Stimulated activated naive CD8-positive, alpha-beta T cell treated with anti-CD3 and anti-CD28 coated beads, Interleukin-15, Interleukin-2, amounts not matched to agents 100 U/mL and 50 U/mL, for 24 hours (primary cell): ENCODE measurements at places on chromosomes 6 and 20.
A peak's percentile ranks its signal among the peaks of the same experiment; 100 is the strongest.

DNA sequence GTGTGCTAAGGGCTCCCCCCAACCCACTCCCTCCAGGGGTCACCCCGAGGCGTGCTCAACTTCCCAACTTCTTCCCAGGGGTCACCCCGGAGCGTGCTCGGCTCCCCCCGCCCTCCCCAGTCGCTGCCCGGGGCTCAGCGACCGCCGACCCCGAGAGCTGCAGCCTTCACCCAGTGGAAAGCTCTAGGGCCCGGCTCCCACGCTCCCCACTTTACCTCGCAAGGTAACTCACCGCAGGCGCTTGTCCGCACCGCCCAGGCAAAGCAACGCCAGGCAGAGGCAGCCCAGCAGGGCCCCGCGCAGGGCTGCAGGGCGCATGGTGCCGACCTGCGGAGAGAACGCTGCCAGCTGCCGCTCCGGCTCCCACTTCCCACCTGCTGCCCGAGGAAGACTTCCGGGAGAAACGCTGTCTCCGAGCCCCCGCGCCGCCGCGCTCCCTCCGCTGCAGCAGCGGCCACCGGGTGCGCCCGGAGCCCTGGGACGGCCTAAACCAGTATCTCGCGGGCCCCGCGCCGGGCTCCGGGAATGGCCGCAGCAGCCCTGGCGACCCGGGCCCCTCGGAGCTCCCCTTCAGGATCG, 396 bp downstream of the RNASET2 start:
- no peak for DNase-seq

- DNase-seq, result peak; percentile 87
These were observed 26.8 kb upstream of the RPP40 start for GRCh38 chr6:5030596-5031136.

DNA sequence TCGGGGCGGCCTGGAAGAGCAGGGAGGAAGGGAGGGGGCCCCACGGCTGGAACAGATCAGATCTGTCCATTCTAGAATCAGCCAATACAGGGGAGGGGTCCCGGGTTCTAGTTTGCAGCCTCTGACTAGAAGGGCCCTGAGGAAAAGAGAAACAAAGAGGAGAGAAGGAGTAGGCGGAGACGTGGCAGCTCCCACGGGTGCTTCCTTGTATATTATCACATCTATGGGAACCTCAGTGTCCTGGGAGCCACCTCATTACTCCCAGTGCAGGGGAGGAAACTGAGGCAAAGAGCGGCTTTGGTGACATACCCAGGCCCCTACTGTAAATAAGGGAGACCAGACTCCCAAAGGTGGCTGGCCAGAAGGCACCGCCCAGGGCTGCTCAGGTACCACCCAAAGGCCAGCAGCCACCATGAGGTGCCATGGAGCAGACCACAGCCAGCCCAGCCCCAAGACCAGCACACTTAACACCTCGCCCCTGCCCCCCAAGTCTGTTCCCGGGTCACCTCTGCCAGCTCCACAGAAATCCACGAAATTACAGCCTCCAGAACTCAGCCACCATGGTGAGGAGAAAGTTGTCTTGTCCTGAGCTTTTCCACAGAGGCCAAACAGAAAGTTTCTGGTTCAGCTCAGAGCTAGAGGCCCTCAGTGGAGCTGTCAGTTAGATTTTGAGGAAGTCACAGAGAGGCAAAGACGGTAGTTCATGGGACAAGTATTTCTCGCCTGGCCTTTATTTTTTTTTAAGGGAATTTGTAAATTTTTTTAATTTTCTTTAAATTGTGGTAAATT, 2.1 kb downstream of the ZC3H12D start:
- DNase-seq, result peak; percentile 46

DNA sequence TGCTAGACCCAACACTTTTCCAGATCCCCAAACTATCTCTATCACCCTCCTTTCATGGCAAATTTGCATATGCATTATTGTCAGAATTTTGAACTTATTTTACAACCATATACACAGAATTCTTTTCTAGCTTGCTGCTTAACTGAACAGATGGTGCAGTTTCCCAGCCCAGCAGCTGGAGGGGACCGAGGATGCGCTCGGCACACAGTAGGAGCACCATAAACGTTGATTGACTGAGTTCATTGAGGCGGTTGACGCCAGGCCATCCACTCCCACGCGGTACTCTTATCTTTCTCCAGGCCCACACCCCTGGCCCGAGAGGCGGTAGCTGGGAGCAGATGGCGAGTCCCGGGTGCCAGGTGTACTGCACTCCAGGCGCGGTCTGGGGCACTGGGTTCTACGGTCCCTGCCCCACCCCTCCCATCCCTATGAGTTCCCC, 6.8 kb upstream of the SOX4 start:
- no peak for DNase-seq
